ENCODE measurements at places on chromosomes 1 and 21.
A peak's percentile ranks its signal among the peaks of the same experiment; 100 is the strongest.

DNA sequence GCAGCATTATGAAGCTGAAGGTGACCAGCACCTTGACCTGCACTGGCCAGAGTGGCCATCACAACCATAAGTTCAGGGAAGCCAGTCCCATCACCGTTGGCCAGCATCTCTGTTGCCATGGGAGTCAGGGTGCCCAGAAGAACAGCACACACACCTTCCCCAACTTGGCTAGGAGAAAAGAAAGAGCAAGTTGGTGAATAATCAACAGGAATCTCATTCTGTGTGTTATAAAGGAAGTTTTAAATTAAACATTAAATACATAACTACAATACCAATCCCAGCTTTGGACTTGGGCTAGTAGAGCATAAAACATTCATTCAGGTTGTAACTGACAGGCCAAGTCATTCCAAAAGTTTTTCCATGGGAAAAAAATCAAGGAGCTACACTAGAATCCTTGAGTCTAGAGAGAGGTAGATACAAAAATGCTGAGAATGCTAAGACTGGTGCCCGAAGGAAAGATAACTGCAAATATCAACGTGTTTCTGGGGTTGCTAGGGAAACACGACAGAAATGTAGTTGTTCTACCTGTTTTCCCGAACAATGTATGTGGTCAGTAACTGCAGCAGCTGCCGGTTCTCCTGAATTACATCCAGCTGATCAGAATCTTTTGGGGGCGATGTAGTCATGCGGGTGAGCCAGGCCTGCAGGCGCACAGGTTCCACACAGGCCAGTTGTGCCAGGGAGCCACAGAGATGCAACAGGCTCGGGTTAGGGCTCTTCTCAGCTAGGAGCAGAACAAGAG is 45.6 kb downstream of the UBR4 start:
- DNase-seq, result no peak

GRCh38 chr1:42910985-42911384 is 47.7 kb downstream of the SLC2A1 start:
- no peak for DNase-seq

- DNase-seq, result no peak
Observed at GRCh38 chr1:201110138-201110537, 2.1 kb downstream of the CACNA1S start.

DNA sequence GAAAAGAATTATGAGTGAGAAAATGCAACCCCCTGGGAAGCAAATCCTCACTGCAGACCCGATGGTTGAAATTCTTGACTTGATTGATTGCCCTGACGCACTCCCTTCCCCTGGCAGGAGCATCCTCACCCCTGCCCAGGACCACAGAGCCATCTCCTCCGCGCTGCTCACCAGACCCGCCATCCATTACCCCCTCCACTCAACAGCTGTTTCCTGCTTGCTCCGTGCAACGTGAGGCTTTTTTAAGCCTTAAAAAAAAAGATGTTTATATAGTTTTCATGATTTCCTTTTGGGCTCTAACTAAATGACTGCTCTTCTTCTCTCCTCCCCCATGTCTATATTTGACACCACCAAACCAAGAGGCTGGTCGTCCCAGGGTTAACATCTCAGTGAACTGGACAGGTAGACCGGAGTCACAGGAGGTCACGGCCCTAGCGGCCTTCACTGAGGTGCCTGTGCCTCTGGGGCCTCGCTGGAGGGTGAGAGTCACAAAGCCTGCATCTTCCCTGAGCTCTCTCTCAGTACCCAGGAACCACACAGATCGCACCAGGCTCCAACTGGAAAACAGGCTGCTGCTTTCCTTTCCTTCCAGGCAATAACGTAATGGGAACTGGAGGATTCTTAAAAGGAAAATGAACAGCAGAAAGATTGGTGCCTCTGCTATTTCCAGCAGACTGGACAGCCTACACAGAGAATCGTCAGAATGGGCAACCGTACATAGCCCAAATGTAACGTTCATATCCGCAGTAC is 49.8 kb downstream of the ZBTB18 start:
- no peak for DNase-seq

DNA sequence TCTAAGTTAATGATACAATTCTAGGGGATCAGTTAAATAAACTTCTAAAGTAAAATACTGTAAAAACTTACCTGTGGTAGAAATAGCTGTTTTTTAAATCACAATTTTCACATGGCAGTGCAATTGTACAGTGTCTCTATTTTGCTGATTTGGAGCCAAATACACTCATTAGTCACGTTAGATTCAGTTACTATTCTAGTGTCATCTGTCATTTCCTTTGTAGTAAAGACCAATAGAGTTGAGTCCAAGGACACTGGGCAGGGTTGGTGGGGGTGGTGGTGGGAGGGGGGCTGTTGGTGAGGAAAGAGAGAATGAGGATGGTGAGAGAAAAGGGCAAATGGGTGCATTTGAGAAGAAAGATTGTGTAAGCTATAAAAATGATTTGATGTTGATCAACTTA is 33.6 kb downstream of the CD55 start:
- DNase-seq, result no peak

- DNase-seq, result no peak
Observed at GRCh38 chr1:14983277-14983676, 170.3 kb upstream of the TMEM51 start.

DNA sequence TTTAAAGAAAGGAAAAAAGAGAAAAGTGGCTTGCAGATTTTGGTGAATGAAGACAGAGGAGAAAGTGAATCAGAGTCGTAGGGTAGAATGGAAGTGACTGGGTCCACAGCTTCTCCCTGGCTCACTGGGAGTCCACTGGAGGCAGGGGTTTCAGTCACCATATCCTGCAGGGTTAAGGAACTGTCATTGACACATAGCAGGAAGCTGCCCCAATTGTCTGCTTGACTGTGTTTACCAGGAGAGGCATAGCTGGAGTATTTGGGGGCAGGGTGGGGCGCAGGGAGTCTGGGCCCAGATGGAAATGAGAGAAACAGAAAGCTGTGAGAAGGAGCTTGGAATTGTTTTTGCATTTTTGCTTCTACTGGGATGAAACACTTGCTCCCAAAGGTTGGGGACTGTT is 228.8 kb upstream of the CSF3R start:
- no peak for DNase-seq

- DNase-seq, result no peak
Observed at GRCh38 chr1:218529646-218530300, 184.6 kb downstream of the TGFB2 start.

GRCh38 chr1:72837781-72838180 is 555.4 kb upstream of the NEGR1 start:
- DNase-seq, result no peak

DNA sequence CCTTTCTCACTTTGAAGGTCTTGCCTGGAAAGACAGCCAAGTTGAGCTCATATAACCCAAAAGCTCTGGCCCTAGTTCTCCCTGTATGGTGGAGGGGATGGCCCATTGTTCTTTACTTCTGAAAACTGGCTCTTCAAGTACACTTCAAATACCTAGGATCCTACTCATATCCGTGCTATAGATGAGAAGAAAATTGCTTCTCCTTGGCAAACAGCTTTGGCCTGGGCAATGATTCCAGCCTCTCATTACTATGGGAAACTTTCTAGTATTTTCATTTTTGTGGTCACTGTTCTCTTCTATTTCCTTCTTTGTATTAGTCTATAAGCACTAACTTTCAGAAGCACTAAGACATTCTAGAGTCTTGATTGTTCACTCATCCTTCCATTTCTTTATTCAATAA is 53.7 kb downstream of the ZNF697 start:
- no peak for DNase-seq

DNA sequence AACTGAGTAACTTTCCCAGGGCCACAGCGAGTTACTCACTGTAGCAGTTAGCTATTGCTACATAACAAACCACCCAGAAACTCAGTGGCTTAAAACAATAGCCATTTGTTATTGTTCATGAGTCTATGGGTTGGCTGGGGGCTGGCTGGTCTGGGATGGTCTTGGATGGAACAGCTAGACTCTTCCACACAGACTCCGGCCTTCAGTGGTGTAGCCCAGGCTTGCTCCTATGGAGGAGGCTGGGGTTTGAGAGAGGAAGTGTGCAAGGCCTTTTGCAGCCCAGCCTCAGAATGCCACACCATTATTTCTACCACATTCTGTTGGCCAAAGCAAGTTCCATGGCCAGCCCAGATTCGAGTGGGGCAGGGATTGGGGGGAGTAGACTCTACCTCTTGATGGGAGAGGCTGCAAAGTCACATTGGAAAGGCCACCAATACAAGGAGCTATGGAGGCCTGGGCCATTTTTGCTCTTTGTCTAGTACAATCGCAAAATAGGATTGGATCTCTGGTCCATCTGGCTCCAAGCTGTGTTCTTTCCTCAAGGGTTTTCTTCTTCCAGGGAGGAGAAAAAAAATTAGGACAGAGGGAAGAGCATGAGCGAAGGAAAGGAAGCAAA is 37.5 kb upstream of the TTC22 start:
- no peak for DNase-seq

DNA sequence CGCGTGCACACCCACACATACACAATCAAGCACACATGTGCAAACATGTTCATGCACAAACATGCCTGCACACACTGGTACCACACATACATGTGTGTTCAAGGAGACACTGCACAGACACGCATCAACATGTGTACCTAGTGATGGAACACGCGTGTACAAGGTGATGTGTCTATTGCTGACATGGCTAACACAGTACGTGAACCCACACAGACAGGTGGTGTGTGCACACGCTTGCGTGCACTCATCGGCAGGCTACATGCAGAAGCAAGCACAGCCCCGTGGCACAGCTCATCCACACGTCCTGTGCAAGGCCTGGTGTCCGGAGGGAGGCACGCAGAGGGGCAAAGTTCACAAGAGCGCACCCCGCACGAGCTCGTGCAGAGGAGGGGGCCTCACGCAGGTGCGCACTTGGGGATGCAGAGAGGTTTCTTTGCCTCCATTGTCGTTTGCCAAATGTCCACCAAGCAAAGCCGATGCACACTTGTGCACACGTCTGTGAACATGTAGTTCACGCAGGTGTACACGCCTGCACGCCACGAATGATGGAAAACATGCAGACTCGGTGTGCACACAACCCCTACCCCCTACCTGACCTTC is 969 bp downstream of the ACAP3 start:
- DNase-seq, result no peak

GRCh38 chr1:150186789-150187559 is 37.3 kb downstream of the PLEKHO1 start:
- peak; percentile 67 for DNase-seq

GRCh38 chr1:93810316-93810715 is 68.7 kb downstream of the DNTTIP2 start:
- no peak for DNase-seq

GRCh38 chr1:93910305-93910704 is 1.1 kb upstream of the GCLM start:
- DNase-seq, result no peak

All from CD4-positive, alpha-beta T cell treated with Interleukin-4 for 1 hour (primary cell).